ENCODE measurements at places on chromosomes 12 and 14.

DNA sequence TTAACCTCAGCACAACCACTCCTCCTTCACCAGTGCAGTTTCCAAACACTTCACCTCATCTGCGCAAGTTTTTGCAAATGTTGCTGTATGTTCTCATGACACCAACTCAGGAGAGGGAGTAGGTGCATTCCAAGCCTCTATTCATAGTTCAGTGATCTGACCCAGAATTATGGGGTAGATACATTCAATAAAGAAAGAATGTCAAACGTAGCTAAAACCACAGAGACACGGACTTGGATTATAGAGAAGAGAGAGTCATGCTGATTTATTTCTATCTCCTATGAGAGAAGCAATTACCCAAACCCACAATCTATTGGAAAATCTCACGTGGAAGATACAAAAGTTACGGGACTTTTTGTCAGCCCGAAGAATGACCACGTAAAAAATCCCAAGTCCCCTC is 1006.0 kb upstream of the TMEM132C start:
- DNase-seq: no peak

- DNase-seq: no peak
These were observed 107.1 kb upstream of the PLEKHG7 start for GRCh38 chr12:92595663-92596062.

- DNase-seq: no peak
These were observed 68.5 kb downstream of the RNF34 start for GRCh38 chr12:121468499-121468801.

DNA sequence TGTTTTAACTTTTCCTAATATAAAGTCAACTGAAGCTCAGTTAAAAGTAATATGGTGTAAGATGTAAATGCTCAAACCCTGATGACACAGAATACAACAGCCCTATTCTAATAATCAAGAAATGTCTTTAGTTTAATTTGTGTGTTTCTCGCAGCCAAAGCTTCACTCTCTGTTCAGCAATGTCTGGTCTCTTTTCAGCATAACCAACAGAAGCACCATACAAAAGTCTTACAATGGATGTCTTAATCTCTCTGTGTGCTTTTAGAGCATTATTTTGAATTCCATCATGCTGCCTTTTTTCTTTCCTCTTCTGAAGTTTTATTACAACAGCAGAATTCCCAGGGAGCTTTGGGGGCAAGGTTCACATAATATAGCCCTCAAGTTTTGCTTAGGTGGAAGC is 210.2 kb upstream of the NPAS3 start:
- no peak for DNase-seq

Data from choroid plexus epithelial cell (primary cell).